ENCODE measurements at places on chromosomes 13 and 19.

DNA sequence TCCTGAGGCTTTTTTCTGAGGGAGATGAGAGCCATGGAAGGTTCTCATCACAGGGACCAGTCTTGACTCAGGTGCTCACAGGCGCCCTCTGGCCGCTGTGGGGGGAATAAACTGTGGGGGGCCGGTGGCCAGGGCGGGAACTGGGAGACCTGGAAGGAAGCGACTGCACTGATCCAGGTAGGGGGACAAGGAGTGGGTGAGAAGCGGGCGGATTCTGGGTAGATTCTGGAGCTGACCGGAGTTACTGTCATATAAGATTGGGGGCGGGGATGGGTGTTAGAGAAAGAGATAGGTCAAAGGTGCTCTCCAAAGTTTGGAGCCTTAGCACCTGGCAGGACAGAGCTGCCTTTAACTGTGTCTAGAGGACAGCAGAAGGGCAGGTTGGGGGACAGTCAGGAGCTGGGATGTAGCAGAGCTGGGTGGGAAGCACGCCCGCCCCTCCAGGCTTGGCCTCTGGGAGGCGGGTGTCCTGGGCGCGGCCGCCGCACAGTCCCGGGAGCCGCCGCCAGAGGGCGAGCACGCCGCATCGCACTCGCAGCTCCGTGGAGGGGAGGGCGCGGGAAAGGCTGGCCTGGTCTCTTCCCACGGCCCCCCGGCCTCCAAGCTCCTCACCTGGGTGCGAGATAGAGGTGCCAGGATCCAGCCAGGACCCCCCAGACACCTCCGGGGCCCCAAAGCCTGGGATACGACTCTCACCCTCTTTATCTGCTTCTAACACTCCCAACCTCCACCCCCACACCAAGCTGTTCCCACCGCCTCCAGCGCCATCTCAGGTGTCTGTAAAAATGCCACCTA is 4.2 kb upstream of the DAND5 start:
- DNase-seq = peak; percentile 42

DNA sequence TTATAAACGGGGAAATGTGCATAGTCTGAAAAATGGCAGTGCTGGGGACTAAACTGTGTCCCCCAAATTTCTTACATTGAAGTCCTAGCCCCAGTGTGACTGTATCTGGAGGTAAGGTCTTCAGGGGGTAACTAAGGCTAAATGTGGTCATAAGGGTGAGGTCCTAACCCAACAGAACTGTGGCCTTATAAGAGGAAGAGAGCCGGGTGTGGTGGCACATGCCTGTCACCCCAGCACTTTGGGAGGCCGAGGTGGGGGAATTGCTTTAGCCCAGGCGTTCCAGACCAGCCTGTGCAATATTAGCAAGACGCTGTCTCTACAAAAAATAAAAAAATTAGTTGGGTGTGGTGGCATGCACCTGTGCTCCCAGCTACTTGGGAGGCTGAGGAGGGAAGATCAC is 17.8 kb downstream of the PROZ start:
- no peak for DNase-seq

GRCh38 chr13:93254775-93255174 is 28.2 kb downstream of the GPC6 start:
- peak; percentile 27 for DNase-seq

DNA sequence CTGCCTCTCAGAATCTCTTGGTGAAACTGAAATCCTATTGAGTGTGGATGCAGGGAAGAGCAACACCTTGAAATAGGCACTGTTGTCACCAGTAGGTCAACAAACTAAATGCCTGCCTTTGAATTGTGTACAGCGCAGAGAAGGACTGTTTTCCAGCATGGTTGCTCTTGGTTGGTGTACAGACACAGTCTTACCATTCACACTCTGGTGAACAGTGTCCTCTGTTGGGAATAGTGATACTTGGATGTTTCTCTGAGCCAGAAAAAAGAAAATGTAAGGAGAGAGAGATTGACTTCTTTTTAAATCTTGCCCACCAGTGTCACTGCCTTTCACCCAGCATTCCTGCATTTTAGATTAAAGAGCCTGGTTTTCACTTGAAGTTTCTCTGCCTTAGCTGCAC is 179.7 kb downstream of the STK24 start:
- DNase-seq = no peak

- no peak for DNase-seq
Measured at GRCh38 chr13:113272031-113272430, 25.0 kb upstream of the LAMP1 start.

Measured in NCI-H1694 (cell line).